Fibroblast of lung (primary cell): ENCODE measurements at places on chromosomes 5 and 9. TPM values are rescaled to one million over a fixed set of nuclear protein-coding genes. Genes with fewer than 3 reads are reported as not detected.

Gene ETF1
- 117 and 118 TPM in 2 replicates for total RNA-seq

Gene SNCB
- 0.17 TPM in 1 of 2 replicates, not detected in the other for total RNA-seq

Gene NR2F1-AS1
- total RNA-seq, result 33.6 and 44.6 TPM in 2 replicates

Gene SLC6A18
- total RNA-seq, result not detected in 2 replicates

DNA sequence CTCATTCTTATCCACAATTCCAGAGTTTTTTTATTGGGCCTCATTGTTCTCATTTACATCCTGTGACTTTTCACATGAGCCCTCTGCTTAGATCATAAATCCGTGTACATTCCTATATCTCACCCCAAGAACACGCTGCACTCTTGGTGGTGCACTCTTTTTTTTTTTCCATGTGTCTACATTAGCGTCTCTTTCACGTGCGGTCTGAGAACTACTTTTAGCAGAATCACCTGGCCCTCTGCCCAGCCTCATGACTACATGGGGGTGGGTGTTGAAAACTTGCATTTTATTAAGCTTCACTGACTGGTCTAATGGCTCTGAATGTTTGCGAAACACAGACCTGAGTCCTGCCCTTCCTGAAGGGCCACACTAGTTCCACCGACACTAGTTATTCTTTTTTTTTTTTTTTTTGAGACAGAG lies 18.6 kb downstream of the C9orf57 start:
- H3K27me3 ChIP-seq, result no peaks in the 10 kb centered on the region
- peak; percentile 82 for DNase-seq
- H3K27ac ChIP-seq, result no peak overlapping the region
- H3K4me3 ChIP-seq, result no peak overlapping the region
- H3K4me1 ChIP-seq, result no peaks in the 10 kb centered on the region

- DNase-seq, result peak; percentile 14
- H3K27ac ChIP-seq, result no peak overlapping the region
- H3K27me3 ChIP-seq, result no peaks in the 10 kb centered on the region
- peaks cover 8% of the 10 kb centered on the region for H3K4me1 ChIP-seq
Measured at GRCh38 chr5:157828105-157828943, 30.6 kb downstream of the CLINT1 start.

- H3K36me3 ChIP-seq, result no peaks in the 10 kb centered on the region
- peaks cover 2% of the 10 kb centered on the region for H3K4me1 ChIP-seq
- DNase-seq, result peak; percentile 90
- H3K4me3 ChIP-seq, result no peak overlapping the region
- H3K27me3 ChIP-seq, result no peaks in the 10 kb centered on the region
Measured at GRCh38 chr5:120454094-120454798, 9.9 kb upstream of the PRR16 start.

GRCh38 chr9:105828171-105828570 lies 133.8 kb downstream of the TMEM38B start:
- no peaks in the 10 kb centered on the region for H3K27me3 ChIP-seq
- DNase-seq, result no peak
- H3K36me3 ChIP-seq, result no peaks in the 10 kb centered on the region
- no peak overlapping the region for H3K27ac ChIP-seq
- no peaks in the 10 kb centered on the region for H3K4me1 ChIP-seq
- H3K4me3 ChIP-seq, result no peak overlapping the region

DNA sequence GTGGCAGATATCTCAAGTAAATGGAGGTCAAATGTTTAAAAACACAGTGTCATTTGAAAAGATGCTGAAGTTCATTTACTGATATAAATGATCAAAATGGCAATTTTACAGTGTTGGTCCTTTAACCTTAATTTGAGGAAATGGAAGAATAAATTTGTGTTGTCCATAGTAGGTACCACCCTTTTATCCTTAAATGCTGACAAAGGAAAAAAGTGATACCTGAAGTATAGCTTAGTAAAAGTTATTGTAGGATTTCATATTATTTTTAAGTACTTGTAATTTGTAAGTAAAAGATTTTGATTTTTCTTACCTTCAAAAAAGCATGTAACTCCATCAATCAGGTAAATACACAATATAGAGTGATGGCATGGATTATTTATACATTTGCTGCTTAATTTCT lies 166.6 kb upstream of the DAP start:
- no peak for DNase-seq
- H3K36me3 ChIP-seq, result no peaks in the 10 kb centered on the region
- no peak overlapping the region for H3K4me3 ChIP-seq
- no peaks in the 10 kb centered on the region for H3K27me3 ChIP-seq
- H3K27ac ChIP-seq, result no peak overlapping the region
- H3K4me1 ChIP-seq, result no peaks in the 10 kb centered on the region

- no peak overlapping the region for H3K4me3 ChIP-seq
- H3K4me1 ChIP-seq, result peaks cover 2% of the 10 kb centered on the region
- no peaks in the 10 kb centered on the region for H3K36me3 ChIP-seq
- H3K27me3 ChIP-seq, result no peaks in the 10 kb centered on the region
Measured at GRCh38 chr9:72292256-72292682, 72.7 kb downstream of the ZFAND5 start.

DNA sequence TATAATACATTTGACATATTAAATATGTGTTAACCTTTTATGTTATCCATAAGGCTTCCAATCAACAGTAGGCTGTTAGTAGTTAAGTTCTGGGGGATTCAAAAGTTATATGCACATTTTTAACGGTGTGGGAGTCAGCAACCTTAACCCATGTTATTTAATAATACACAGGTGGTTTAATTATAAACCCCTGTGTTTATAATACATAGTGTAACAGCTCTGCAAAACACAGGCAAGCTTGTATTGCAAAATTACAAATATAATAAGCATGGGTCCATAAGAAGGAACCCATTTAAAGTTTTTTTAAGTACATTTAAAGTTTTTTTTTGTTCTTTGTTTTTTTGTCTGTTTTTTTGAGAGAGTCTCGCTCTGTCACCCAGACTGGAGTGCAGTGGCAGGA lies 14.5 kb upstream of the RAD23B start:
- no peak overlapping the region for H3K27ac ChIP-seq
- no peaks in the 10 kb centered on the region for H3K36me3 ChIP-seq
- H3K27me3 ChIP-seq, result no peaks in the 10 kb centered on the region

GRCh38 chr5:93145767-93146166 lies 435.3 kb downstream of the NR2F1-AS1 start:
- peaks cover 2% of the 10 kb centered on the region for H3K4me1 ChIP-seq
- H3K27ac ChIP-seq, result no peak overlapping the region
- H3K36me3 ChIP-seq, result no peaks in the 10 kb centered on the region
- DNase-seq, result no peak
- no peaks in the 10 kb centered on the region for H3K27me3 ChIP-seq
- H3K4me3 ChIP-seq, result no peak overlapping the region

- no peaks in the 10 kb centered on the region for H3K36me3 ChIP-seq
- H3K27ac ChIP-seq, result no peak overlapping the region
- H3K4me3 ChIP-seq, result no peak overlapping the region
- H3K4me1 ChIP-seq, result no peaks in the 10 kb centered on the region
Measured at GRCh38 chr5:126233256-126233655, 190.0 kb upstream of the GRAMD2B start.
